SHP77 treated with DMSO at 0.1 percent for 48 hours (cell line): ENCODE measurements at places on chromosomes 5 and 9.

DNA sequence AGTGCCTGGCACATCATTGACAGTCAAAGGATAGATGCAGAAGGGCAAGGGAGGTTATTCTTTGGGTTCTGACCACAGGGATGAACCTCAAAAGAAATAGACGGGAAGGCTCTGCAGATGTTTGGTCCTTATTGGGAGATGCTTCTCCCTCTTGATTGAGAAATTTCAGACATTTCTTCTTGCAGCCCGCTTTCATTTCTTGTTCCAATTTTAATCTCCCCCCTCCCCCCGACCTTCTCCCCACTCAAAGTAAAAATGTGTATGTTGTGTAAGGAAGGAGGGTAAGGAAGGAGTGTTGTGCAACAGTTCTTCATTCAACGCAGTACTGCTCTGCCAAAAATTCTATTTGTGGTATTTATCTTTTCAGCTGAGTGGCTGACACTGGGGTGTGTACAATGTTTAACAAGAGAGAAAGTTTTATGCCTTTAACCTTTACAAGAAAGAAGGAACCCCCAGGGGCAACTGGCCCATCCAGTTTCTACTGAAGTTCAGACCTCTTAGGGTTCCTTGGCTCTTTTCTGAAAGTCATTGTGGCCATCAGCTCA is 46.3 kb upstream of the TNFSF15 start:
- DNase-seq = no peak

- no peak for DNase-seq
Measured at GRCh38 chr5:141211-141610, 49.2 kb downstream of the PLEKHG4B start.

GRCh38 chr5:145586661-145587307 is 248.4 kb downstream of the PRELID2 start:
- no peak for DNase-seq

- no peak for DNase-seq
Measured at GRCh38 chr5:8831251-8831650, 714.6 kb downstream of the SEMA5A start.

- DNase-seq = no peak
Measured at GRCh38 chr9:35164711-35165110, 2.9 kb downstream of the UNC13B start.

DNA sequence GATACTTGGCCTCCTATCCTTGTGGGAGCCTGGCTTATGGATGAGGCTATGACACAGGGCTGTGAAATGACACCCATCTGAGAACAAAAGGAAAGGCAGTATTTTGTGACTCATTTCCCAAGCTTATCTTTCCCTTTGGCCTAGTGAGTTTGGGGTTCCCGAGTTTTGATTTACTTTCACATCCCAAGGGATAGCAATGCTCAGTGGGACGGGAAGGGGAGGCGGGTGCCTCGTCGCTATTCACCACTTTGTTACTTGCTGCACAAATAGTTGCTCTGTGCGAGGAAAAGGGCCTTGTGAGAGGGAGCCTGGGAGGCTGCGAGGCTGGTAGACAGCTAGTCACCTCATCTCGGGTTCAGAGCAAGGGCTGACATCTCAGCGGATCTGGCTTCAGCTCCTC is 59.1 kb upstream of the ENTREP1 start:
- DNase-seq = no peak

- no peak for DNase-seq
Measured at GRCh38 chr9:119544492-119544891, 175.3 kb upstream of the BRINP1 start.

GRCh38 chr9:113875459-113876150 is 504 bp upstream of the ZNF618 start:
- no peak for DNase-seq
